Naive thymus-derived CD8-positive, alpha-beta T cell (primary cell): ENCODE measurements at places on chromosomes 13 and 19.

- DNase-seq: no peak
Measured at GRCh38 chr13:112700291-112701060, 10.6 kb downstream of the ATP11A start.

GRCh38 chr19:35404879-35405622, 34.2 kb downstream of the GPR42 start:
- no peak for DNase-seq

- DNase-seq: no peak
Measured at GRCh38 chr19:19025861-19026260, 7.5 kb downstream of the SUGP2 start.

GRCh38 chr19:41265395-41266153, 1.4 kb downstream of the HNRNPUL1 start:
- DNase-seq: no peak

DNA sequence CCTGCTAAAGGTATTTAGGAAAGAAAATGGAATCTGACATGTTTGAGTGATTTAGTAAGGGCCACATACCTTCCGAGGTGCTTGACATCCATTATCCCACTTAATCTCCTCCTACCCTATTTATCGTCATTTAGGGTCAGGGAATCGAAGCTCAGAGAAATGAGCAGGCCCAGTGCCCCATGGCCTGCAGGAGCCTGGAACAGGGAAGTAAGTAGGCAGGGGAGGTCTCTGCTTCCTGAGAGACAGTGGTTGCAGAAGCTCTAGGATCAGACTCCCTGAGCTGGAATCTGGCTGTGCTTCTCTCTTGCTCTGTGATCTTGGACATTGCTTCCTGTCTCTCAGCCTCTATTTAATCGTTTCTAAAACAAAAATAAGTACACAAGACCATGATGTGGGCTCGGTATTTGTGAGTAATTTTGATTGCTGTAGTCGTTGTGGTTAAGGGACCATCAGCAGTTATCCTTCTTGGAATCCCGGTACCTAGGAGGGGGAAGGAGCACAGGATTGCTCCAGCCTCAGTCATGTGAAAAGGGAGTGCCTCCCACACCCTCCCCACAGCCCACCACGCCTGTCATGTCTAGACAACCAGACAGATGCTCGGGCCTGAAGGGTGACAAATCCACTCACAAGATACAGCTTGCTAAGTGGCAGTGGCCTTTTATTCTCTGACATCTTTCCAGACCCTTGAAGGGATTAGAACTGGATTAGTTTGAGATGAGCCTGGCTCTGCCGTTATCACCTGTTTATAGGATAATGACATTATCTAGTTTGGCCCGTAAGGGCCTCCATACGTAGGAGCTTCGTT, 169.2 kb upstream of the TSHZ3 start:
- no peak for DNase-seq

DNA sequence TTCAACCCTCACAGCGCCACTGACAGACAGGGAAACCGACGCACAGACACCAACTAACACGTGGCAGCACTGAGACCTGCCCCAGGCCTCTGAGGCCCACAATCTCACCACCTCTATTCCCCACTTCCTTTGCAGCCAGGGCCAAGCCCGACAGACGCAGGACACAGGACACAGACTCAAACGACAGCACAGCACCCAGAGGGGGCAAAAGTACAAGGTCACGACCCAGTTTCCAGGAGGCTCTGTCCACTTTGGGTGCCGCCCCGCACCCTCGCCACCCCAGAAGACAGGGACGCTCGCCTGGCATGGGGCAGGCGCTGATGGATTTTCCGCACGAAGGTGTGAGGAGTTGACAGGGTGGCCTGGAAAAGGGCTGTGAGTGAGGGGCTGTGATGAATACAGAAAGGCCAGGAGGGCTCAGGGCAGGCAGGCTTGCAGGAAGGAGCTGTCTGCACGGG, 48.8 kb downstream of the MLLT1 start:
- no peak for DNase-seq
